NCI-H1092 treated with DMSO at 0.1 percent for 48 hours (cell line): ENCODE measurements at places on chromosomes 2 and 18.

GRCh38 chr18:48399303-48400075 is 9.7 kb downstream of the ZBTB7C start:
- no peak for DNase-seq

GRCh38 chr2:119402645-119403560 is 28.8 kb upstream of the TMEM37 start:
- no peak for DNase-seq

- DNase-seq, result no peak
These were observed 631 bp downstream of the RPL31 start for GRCh38 chr2:101002562-101003277.

- no peak for DNase-seq
These were observed 162.0 kb downstream of the C1D start for GRCh38 chr2:67900826-67901225.

DNA sequence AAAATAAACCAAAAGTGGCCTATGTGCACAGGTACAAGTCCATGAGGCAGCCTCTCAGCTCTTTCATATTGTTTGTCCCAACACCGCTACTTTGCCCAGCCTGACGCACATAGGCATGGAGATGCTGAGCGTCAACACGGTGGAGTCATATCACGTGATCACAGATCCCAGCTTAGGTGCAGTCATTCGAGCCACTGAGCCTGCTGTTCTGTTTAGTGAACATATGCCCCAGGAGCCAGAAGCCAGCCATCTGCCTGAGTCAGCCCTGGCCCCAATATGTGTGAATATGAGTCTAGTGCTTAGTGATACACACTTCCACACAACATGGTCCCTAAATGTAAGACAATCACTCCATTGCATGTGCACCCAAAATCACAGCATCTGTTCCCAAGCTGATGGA is 88.2 kb upstream of the LCLAT1 start:
- no peak for DNase-seq

DNA sequence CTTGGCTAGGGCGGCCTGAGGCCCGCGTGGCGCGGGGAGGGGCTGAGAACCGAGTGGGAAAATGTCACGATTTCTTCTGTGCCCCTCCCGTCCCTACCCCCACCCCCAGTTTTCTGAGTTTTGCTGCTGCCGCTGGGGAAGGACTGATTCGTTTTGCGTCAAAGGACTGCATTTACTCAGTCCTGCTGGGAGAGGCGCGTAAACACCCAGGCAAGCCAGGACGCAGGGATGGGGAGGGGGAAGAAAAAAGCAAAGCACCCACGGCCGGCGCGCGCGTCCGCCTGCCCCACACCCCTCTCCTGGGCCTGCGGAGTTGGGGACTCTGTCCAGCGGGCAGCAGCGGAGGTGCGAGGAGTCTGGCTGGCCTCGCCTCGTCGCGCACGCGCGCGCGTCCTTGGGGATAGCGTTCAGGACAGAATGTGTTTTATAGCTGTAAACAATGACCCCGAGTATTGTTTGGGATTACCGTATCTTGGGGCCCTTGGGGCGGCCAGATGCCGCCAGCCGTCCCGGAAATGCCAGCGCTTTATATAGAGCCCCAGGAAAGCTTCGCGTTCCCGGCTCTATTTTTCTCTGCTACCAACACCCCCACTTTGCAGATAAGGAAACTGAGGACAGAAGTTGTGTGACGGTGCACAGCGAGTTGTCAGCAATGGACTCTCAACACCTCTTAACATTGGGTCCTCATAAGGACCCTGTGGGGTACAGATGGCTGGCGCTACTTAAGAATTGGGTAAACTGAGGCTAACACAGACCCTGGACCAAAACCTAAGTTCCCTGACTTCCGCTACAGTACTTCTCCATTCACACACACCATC is 1.7 kb upstream of the FOSL2 start:
- no peak for DNase-seq

GRCh38 chr2:236360496-236360895 is 96.3 kb upstream of the ASB18 start:
- no peak for DNase-seq

GRCh38 chr2:178199334-178199733 is 5.0 kb downstream of the OSBPL6 start:
- DNase-seq, result no peak

GRCh38 chr18:45024357-45025088 is 343.8 kb downstream of the SETBP1 start:
- no peak for DNase-seq

- no peak for DNase-seq
These were observed 2.1 kb downstream of the TEX51 start for GRCh38 chr2:126900646-126901319.

- DNase-seq, result no peak
These were observed 221.6 kb downstream of the NR4A2 start for GRCh38 chr2:156110890-156111289.

DNA sequence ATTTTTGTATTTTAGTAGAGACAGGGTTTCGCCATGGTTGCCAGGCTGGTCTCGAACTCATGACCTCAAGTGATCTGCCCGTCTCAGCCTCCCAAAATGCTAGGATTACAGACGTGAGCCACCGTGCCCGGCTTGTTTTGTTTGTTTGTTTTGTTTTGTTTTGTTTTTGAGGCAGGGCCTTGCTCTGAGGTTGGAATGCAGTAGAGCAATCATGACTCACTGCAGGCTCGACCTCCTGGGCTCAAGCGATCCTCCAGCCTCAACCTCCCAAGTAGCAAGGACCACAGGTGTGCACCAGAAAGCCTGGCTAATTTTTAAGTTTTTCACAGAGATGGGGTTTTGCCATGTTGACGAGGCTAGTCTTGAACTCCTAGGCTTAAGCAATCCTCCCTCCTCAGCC is 8.9 kb upstream of the CNNM4 start:
- DNase-seq, result no peak

DNA sequence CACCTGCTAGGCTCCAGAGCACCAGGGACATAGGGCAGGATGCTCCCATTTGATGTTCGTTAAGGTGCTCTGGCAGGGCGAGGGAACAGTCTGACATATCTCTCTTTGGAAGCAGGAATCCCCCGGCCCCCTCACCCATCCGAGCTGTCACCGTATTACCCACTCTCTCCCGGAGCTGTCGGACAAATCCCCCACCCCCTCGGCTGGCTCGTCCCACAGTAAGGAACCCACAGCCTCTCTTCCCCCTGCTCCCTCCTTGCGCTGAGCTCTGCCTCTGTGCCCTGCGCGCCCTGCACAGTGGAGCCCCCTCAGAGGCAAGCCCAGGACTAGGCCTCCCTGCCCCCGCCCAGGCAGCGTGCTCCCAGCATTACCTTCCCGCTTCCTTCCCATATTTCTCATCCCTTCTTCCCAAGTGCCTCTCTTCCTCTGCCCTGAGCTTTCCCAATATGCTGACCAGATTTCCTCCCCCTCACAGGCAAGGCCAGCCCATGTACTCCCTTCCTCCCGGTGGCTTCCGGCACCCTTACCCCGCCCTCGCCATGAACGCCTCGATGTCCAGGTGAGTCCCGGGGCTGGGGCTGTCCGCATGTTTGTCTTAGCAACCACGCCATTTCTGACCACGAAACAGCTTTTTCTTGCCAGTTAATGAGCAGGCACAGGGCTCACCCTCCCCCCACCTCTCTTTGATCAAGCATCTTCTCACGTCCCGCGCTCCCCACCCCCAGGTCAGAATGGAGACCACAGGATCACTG is 23.8 kb downstream of the TGOLN2 start:
- no peak for DNase-seq

DNA sequence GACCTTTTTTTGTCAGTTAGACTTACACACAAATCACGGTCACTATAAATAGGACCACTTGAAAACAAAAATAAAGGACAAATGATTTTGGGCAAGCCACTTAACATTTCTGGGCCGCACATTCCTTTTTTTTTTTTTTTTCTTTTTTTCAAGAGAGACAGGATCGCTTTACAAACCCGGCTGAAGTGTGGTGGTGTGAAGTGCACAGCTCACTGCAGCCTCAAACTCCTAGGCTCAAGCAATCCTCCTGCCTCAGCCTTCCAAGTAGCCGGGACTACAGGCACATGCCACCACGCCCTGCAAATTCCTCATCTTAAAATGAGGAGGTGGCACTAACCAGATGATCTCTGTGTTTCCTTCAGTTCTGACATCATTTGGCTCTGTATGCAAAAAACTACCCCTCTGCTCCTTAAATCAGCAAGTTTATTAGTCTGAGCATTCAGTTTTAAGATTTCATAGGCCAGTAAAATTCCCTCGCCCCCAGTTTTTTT is 28.3 kb upstream of the MRO start:
- DNase-seq, result no peak

DNA sequence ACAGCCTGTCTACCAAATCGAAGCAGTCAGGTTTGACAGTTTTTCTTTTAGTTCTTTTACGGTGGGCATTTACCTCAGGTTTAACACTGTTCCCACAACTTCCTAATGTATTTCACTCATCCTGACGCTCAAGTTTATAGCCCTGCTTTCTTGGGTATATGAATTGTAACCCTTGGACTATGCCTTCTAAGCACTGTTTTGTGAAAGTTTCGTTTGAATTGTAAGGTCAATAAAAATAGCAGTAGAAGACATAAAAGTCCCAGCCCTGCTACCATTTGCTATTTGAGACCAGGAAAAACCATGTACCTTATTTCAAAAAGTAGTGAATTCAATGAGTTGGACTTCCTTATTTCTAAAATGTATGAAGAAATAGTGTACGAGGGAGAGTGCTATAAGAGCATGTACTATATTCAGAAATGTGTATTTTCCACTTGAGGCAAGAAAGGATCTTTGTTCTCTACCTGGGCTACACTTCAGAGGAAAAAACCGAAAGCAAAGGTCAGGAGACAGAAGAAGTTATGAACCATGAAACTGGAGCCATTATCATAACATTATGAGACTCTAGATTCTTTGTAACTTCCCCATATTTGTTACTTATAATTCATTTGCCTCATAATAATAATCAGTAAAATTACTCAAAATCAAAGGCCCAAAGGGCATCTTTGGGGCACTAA is 1.9 kb upstream of the ZC3H15 start:
- no peak for DNase-seq

GRCh38 chr2:100862081-100862480 is 42.1 kb downstream of the NPAS2 start:
- no peak for DNase-seq

GRCh38 chr2:85420536-85421259 is 2.2 kb downstream of the SH2D6 start:
- peak; percentile 66 for DNase-seq

DNA sequence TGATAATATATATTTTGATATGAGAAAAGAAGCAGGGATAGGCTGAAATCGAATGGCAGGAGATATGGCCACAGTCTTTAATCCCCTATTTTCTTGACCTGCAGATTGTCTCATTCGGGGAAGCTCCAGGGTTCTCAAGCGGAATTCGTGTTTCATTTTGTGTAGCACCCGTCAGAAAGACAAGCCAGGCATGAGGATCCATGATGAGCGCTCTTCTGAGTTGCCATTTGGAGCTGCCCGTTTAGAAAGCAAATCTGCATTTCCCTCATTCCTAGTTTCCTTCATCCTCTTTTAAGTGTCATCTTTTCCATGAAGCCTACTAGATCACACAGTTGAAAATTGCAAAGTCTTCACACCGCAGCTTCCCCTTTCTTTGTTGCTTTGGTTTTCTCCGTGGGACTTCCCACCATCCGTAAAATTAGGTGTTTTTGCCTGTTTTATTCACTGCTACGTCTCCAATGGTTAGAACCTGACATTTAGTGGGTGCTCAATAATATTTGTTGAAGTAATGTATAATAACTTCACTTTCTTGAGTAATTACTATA is 16.9 kb downstream of the HNMT start:
- no peak for DNase-seq

GRCh38 chr2:26422947-26423629 is 21.4 kb downstream of the DRC1 start:
- DNase-seq, result no peak

DNA sequence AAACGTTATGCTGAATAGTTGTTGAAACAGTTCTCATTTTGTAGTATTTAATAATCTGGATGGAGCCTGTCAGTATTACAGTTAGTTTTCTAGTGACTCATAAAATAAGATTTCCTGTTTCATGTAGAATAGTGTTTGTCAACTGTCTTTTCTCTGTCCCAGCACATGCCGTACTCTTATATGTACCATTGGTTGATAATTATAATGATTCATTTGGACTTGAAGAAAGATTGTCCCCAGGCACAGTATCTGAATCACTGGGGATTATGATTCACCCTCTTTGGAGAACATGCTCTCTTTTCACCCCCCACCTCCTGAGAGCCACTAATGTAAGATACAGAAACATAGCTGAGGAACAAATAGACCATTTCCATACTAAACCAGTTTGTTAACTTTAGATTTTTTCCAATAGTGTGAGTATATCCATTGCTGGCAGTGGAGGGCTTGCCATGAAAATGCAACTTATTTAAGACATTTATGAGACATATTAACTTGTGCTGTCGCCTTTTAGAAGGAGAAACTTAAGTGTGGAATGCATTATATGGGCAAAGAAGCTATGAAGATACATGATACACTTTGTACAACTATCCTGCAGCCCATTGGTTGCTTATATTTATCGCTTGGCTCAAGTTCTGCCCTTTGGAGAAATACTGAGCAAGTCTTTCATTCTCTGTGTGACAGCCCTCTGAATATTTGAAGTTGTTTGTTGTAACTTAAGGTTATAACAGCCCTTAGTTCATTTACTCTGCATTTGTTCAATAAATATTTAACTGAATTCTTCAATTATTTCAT is 12.4 kb downstream of the COPS8 start:
- DNase-seq, result no peak

- DNase-seq, result no peak
These were observed 39.1 kb upstream of the ALPP start for GRCh38 chr2:232339121-232340081.

DNA sequence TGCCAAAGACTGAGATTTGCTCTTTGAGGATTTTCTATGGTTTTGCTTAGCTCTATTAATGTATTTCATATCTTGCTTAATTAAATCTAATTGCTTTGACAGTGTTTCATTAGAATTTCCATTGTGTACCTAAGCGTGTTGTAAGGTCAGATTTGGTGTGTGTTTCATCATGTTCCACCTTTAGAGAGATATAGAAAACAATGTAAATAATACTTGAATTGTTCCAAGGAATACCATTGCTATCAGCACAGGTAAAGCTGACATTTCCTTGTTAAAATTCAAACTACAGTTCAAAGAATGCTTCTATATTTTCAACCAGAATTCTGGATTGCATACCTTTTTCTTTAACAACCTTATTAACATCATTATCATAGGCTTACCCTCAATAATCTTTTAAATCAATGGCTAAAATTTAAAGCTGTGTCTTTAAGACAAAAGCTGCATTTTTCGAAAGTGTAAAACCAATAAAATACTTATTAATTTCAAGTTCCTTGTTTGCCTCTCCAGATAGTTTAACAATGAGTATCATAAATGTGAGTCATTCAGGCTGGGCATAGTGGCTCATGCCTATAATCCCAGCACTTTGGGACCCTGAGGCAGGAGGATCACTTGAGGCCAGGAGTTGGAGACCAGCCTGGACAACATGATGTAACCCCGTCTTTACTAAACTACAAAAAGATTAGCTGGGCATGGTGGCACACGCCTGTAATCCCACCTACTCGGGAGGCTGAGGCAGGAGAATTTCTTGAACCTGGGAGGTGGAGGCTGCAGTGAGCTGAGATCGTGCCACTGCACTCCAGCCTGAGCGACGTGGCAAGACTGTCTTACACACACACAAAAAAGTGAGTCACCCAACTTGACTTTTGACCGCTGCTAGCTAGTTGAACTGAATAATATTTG is 188.0 kb upstream of the PKDCC start:
- no peak for DNase-seq

GRCh38 chr2:240642806-240643092 is 17.5 kb downstream of the GPR35 start:
- DNase-seq, result no peak

GRCh38 chr2:127163921-127164320 is 56.2 kb downstream of the CYP27C1 start:
- DNase-seq, result no peak
